Hematopoietic multipotent progenitor cell treated with erythropoietin and hydrocortisone succinate and interleukin-3 and kit ligand, for 8 days (in vitro differentiated cells): ENCODE measurements at places on chromosomes 3 and 15.

DNA sequence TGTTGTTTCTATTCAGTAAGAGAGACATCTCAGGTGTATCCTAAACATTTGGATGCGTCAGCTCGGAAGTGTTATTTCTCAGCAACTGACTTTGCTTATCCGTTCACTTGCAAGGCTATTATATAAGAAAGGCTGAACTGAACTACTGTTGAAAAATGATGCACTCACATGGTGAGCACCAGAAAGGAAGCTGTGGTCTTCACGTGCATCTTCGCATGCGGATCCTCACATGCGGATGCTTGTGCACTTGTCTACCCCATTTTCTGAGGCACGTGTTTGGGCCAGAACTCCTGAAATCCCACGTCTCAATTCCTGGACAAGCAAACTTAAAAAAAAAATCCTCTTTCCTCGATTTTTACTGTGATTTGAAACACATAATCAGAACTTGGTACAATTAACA is 63.2 kb downstream of the PDZRN3 start:
- DNase-seq = no peak

- no peak for DNase-seq
These were observed 18.9 kb downstream of the MELTF start for GRCh38 chr3:197010556-197011351.

DNA sequence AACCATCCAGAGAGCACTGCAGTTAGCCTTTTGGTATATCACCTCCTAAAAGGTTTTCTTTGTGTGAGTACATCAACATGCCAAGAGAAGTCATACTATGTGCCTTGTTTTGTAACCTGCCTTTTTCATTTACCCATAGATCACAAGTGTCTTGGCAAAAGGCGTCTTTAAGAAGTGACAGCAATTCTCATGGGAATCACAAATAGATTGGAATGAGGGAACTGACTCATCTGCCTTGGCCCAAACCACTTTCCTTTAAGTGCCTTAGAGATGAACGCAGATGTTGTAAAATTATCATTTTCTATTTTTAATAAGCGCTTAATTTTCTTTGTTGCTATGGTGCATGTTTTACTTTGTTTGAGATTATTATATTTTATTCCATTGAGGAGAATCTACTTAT is 20.7 kb upstream of the POMGNT2 start:
- DNase-seq = no peak

DNA sequence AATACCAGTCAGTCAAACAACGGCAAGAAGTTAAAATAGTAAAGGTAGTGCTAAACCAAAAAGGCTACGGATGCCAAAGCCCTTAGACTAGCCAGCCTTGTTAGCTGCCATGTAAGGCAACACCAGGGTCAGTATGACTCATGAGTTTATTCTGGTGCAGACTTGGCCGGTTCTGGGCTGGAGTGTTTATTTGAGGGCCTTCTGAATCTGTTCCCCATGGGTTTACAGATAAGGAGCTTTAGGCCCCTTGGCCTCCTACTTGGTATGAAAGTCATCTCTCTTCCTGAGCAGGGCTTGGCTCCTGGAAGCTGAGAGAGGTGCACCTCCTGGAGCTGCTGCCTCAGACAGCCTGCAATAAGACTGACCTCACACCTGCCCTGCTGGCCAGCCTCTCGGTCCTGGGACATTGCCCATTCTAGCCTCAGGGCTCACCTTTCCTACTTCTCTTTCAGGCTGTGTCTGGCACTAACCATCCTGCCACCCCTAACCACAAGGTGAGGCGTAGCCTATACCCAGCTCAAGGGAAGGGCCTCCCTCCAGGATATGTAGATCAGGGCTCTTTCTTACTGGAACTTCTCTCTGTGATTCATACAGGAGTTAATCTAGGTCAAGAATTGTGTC is 10.4 kb upstream of the RTP1 start:
- peak; percentile 35 for DNase-seq

GRCh38 chr3:161890147-161890625 is 393.6 kb downstream of the OTOL1 start:
- no peak for DNase-seq

GRCh38 chr3:133788024-133788423 is 17.6 kb upstream of the SRPRB start:
- no peak for DNase-seq

- peak; percentile 56 for DNase-seq
These were observed 11.7 kb upstream of the WNT7A start for GRCh38 chr3:13891492-13892073.

DNA sequence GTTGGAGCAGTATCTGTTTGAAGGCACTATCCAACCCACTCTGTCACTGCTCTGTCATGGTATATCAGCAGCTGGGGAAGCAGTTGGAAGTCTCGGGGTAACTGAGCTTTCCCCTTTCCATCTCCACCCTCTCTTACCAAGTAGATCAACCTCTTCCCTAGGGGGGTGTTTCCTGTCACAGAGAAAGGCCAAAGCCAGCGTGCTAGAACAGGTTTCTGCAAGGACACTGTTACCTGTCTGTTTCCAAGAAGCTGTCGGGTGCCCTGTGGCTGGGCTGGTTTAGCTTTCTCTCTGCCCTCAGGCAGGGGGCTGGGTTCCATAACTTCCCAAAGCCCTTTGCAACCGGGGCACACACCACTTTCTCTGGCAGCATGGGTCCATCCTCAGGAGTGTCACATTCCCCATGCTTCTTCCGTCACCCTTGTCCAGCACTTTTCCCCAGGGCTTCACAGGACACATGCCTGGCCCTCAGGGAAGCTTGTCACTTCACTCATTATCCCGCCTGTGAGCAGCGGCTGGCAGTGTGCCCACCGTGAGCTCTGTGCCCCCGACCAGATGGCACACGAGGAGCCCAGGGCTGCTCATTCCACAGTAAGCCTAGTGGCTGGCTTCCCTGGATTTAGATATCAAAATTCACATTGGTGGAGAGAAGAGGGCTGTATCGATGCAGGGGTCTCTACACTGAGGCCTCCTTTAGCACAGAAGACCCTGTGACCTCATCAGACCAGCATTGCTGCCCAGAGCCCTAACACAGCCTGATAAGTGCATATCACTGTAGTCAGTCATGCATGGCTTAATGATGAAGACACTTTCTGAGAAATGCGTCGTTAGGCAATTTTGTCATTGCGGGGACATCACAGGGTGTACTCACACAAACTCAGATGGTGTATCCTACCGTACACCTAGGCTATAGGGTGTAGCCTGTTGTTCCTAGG is 205.8 kb downstream of the SLCO3A1 start:
- DNase-seq = no peak

DNA sequence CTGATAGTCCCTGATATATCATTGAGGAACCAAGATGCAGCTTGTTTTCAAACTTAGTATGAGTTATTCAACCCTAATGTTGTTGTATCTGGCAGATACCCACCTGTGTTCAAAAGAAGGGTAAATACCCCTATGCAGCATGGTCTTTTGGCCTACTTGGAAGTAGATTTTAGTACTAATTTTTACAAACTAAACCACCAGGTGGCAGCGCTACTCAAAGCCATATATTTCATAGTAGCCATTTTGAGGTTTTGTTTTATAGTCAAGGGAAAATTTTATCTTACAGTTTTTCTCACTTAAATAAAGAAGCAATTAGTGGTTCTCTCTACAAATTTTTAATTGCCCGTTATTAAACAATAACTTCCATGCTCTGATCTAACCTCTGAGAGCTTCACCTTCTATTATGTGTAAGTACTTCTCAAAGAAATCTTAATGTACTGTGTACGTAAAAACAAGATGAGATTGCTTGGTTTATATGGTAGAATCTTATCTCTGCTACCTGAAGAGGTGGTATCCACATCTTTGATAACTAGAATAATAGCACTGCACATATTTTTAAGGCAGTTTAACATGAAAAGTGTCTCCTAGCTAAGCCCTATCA is 31.5 kb upstream of the MLF1 start:
- DNase-seq = peak; percentile 80

GRCh38 chr15:50162969-50163718 is 18.9 kb upstream of the SLC27A2 start:
- DNase-seq = no peak

DNA sequence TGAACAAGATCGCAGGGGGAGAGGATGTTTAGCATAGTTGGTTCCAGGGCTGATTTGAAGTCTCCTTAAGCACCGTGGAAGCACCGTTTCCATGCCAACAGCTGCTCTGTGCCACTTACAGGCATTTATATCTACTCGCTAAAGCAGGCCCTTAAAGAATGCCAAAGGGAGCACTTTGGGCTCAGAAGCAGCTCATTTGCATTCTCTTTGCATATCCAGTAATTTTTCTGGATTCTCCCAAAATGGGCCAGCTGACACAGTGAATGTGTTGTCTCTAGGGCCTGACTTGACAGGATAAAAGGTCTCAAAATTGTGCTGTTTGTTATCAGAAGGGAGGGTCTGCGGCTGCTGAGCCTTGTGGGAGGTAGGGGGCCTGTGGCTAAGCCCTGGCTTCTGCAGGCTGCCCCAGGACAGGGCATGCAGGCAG is 138.6 kb downstream of the FBLN2 start:
- no peak for DNase-seq

GRCh38 chr3:153658136-153658535 is 463.1 kb upstream of the ARHGEF26 start:
- no peak for DNase-seq

- no peak for DNase-seq
These were observed 10.3 kb upstream of the ROPN1B start for GRCh38 chr3:125958511-125959316.

DNA sequence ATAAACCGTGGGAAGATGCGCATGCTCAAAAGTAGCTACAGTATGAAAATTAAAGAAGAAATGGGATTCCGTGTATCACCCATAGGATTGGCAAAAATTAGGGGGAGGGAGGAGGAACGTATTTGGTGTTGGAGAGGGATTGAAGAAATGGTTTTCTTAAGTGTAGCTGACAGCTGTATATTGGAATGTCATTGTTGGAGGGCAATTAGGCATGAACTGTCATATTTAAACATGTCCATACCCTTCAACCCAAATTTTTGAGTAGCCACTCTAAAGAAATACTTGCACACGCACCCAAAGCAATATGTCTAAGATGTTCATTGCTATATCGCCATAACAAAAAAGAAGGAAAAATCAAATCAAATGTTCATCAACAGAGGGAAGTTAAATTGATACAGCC is 144.7 kb downstream of the TLE3 start:
- DNase-seq = no peak

DNA sequence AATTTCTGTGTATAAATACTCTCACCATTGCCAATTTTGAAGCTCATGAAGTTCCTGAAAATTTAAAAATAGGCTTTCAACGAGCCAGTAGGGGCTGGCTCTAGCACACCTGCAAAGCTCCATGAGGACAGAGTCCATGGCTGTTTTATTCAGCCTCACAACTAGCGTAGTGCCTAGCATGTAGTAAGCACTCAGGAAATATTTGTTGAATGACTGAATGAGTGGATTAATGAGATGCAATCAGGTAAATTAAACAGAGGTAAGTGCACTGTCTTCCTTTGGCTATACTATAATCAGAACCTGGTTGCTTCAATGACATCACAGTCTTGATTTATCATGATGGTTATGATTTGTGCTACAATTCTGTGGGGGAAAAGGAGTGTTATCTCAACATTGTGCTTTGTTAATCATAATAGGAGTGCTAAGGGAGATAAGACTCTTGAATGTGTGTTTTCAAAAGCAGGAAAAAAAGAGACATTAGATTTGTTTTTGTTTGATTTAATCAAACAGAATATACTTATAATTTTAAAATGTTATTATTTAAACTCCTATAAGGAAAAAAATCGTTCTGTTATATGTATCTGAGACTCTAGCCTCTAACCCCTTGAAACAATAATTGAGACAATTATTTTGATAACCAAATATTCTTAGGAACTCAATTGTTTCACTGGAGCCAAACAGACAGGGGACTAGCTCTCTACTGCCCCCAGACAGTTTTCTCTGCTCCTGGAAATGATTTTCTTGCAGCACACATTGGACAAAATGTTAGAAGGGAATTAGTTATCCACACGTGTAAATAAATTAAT is 171.7 kb upstream of the ATP11B start:
- no peak for DNase-seq

DNA sequence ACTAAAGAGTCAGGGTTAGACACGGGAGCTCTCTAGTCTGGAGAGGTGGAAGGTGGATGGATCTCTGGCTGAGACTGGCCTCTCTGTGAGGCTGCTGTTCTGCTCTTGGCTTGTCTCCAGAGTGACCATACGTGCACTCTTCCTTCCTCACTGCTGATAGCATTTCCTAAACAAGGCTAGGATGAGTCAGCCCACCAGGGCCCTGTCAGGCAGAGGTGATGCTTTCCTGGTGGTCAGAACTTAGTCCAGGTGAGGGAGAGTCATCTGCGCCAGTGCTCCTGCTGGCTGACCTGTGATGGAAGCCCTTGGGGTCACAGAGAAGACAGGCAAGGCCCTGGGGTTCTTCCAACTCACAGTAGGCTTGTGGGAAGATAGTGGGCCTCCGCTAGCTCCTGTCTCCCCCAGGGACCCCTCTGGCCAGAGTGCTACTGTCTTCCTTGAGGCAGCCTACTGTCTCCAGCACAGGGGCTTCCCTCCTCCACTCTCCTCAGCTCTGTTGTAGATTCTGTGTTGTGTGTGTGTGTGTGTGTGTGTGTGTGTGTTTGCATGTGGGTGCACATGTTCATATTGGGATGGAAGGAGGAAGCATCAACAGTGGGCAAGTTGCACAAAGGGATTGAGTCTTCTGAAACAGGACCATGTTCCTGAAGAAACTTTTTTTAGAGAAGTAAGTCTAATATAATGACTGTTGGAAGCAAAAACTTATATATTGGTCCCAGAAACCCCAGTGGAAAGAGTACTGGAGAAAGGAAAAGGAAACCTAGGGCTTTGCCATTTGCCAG is 16.5 kb downstream of the ALPK3 start:
- DNase-seq = no peak

GRCh38 chr3:193842832-193843473 is 249.9 kb downstream of the OPA1 start:
- DNase-seq = peak; percentile 84

GRCh38 chr3:59082106-59082505 is 32.3 kb upstream of the CFAP20DC start:
- DNase-seq = no peak

- DNase-seq = no peak
These were observed 11.6 kb downstream of the GPR160 start for GRCh38 chr3:170049146-170050000.

DNA sequence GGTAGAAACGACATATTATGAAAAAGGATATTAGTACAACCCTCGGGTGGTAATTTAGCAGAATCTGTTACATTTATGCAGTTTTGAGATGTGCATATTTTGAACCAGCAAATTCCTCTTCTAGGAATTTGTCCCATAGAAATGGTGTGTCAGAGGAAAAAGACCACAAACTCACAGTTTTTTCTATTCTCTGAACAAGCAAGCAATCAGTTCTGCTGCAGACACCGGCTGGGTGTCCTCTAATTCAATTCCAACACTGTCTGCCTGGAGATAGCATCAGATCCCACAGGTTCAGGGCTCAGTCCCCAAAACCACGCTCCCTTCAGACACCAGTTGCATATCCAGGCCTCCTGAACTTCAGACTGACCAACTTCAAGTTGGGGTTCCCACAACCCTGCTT is 36.4 kb downstream of the APH1B start:
- DNase-seq = no peak

GRCh38 chr15:81809543-81809942 is 236.3 kb downstream of the MEX3B start:
- DNase-seq = peak; percentile 76

- no peak for DNase-seq
These were observed 8.1 kb downstream of the CAV3 start for GRCh38 chr3:8741581-8742261.
